ENCODE measurements at places on chromosomes 5 and 9.

- no peak for DNase-seq
Observed at GRCh38 chr9:134662143-134662876, 20.7 kb downstream of the COL5A1 start.

DNA sequence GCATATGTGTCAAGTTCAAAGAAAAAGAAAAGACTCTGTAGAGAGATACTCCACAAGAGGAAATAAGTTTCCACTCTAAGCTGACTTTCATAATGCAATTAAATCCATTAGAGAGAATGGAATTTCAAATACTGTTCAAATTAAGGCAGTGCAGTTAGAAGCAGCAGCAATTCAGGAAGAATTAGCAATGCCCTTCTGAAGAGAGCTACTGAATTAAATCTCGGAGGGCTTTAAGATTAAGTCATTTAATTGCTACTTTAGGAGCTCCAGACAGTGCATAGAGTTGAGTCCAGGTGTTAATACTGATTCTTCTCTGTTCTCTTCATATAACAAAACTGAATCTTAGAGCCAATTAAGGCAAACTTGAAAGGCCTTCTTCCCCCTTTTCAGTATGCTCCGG is 8.5 kb downstream of the CDH12 start:
- no peak for DNase-seq

DNA sequence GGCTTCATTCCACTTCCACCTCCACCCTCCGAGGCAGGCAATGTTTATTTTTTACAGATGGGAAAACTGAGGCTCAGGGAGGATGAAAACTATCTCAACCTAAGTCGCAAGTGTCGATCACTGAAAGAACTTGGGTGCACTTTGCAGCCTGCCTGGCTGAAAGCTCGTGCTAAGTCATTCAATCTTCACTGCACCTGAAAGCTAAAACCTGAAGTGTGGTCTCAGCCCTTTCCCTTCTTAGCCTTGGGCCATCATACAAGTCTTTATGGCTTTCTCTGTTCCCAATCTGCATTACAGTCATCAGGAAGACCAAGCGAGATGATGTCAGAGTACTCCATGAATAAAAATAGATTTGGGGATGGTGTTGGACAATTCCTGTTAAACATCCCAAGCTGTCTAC is 1.0 kb upstream of the TNFSF8 start:
- DNase-seq: no peak

DNA sequence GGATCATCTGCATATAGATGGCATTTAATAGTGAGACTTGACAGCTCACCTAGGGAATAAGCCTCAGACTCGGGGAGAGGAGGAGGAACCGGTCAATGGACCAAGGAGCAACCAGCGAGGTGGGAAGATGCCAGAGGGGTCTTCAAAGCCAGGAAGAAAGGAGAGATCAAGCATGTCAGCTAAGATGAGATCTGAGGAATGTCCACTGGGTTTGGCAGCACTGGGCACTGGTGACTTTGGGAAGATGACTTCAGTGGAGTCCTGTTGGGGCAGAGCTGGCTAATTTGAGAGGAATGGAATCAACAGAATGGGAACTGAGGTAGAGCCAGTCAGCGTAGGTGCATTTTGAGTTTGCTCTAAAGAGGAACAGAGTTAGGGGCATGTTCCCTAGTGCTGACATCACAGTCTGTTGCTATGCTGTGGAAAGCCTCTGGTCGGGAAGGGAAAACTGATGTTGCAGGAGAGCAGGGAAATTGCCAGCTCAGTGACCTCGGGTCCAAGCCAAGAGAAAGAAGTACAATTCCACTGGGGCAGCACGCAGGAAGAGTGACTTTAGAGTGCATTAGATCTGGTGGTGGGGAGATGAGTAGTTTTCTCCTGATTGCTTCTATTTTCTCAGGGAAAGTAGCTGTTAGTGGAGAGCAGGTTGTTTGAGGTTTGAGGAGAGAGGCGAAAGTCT is 56.9 kb downstream of the ZNF618 start:
- no peak for DNase-seq

- no peak for DNase-seq
Observed at GRCh38 chr5:117889596-117889995, 1098.8 kb downstream of the DTWD2 start.

DNA sequence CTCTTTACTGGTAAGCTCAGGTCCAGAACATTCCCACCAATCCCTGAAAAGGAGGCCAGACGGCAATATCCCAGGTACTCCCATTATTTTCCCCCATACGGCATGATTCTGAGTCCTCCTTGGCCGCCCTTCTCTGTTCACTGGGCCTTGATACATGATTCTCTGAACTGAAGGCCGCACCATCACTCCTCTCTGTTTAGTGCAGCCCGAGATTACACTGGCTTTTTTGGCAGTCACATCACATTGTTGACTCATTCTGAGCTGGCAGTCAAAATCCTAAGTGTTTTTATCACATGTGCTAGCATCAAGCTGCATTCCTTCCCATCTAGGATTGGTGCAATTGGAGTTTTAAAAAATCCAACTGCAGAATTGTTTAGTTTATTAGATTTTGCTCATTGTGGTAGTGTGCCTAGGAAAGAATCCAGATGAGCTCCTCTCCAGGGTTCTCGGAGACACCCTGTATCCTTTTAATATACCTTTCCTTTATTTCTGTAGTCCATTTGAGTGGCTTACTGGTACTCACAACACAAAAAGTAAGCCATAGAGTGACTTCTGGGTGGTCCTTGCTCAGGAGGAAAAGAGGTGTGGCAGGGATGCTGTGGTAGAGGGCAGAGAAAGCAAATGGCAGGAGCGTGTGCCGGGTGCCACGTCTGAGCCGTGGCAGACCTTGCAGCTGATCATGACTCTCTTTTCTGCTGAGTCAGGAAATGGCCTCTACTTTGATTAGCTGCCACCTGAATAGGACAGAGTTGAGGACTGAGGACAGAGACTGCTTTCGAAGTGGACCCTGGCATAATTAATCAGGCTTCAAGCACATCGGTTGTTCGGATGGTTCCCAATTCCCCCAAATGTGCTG is 121.1 kb upstream of the IL12B start:
- DNase-seq: no peak

GRCh38 chr9:120431268-120431667 is 148.7 kb downstream of the CDK5RAP2 start:
- no peak for DNase-seq
